NCI-H1092 treated with DMSO at 0.1 percent for 48 hours (cell line): ENCODE measurements at places on chromosomes 5 and 9.
A peak's percentile ranks its signal among the peaks of the same experiment; 100 is the strongest.

DNA sequence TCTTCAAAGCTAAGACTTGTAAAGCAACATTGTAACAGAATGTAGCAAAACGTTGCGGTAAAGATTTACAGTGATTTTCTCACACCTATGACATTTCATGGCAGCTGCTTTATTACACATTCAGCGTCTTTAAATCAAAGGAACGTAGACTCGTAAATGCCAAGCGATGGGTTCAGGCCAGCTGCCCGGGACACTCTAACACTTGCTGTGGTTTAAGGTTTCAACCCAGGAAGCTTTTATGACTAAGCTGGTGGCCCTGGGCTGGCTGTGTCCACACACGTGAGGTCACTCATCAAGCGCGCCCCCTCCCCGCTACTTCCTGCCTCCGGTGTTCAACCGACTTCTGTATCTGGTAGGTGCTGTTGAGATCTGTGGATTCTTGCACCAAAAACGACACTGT lies 2.5 kb downstream of the SLC6A18 start:
- DNase-seq, result peak; percentile 88

DNA sequence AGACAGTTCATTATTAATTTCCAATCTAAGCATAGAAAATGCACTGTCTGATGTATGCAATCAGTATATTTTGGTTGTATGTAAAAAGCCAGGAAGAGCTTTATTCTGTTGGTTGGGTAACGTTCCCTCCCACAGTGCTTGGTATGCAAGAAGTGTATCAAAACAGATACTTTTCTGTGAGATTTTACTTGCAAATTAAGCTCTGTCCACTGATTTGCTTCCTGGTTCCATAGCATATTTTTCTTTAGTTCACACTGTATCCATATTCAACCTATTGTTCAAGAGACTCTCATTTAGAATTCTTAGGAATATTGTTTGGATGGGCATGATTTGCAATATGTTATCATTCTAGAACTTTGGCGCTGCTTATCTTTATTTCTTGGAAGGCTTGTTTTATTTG lies 47.4 kb downstream of the RNF180 start:
- DNase-seq, result no peak

DNA sequence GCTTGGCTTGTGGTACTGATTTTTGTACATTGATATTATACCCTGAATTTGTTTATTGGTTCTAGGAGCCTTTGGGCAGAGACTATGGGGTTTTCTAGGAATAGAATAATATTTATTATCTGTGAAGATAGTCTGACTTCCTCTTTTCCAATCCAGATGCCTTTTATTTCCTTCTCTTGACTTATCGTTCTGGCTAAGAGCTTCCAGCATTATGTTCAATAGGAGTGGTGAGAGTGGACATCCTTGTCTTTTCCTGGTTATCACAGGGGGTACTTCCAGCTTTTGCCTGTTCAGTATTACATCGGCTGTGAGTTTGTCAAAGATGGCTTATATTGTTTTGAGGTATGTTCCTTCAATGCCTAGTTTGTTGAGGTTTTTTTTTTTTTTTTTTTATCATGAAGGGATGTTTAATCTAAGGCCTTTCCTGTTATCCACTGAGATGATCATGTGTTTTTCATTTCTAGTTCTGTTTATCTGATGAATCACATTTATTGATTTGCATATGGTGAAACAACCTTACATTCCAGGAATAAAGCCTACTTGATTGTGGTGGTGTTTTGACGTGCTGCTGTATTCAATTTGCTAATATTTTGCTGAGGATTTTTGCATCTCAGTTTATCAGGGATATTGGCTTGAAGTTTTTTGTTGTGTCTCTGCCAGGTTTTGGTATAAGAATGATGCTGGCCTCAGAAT lies 77.5 kb downstream of the CERT1 start:
- DNase-seq, result no peak

GRCh38 chr5:142399891-142400290 lies 75.1 kb upstream of the SPRY4 start:
- DNase-seq, result no peak

DNA sequence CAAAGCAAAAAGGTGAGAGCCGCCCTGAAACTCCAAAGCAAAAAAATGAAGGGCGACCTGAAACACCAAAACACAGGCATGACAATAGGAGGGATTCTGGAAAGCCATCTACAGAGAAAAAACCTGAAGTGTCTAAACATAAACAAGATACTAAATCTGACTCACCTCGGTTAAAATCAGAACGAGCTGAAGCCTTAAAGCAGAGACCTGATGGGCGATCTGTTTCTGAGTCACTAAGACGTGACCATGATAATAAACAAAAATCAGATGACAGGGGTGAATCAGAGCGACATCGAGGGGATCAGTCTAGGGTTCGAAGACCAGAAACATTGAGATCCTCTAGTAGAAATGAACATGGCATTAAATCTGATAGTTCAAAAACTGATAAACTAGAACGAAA lies 108.8 kb downstream of the NIPBL start:
- DNase-seq, result no peak

- no peak for DNase-seq
Observed at GRCh38 chr5:171322527-171322926, 13.5 kb downstream of the TLX3 start.

DNA sequence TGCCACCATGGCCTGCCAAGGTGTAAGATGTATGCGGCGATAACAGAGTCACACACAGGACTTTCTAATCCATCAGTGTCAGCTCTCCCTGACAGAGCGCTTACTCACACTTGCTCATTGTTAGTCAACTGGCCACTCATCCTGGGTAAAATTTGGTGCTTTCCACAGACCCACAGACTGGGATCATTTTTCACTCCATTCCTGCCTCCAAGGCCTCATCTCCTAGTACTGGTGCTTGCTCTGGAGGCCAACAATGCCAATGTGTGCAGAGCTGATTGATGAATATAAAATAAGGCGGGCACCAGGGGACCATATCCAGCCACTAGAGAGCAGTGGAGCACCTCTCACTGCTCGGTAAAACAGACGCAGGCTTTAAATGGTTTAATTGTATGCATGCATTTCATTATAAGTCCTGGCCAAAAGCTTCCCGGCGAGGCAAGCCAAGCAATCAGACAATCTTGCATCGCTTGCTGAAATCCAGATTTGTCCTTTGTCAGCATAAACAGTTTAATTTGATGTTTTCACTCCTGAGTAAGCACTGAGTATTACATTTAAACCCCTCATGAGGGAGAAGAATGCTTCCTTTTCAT lies 22.3 kb downstream of the PSMB7 start:
- DNase-seq, result peak; percentile 19

- no peak for DNase-seq
Observed at GRCh38 chr5:157828105-157828943, 30.6 kb downstream of the CLINT1 start.

DNA sequence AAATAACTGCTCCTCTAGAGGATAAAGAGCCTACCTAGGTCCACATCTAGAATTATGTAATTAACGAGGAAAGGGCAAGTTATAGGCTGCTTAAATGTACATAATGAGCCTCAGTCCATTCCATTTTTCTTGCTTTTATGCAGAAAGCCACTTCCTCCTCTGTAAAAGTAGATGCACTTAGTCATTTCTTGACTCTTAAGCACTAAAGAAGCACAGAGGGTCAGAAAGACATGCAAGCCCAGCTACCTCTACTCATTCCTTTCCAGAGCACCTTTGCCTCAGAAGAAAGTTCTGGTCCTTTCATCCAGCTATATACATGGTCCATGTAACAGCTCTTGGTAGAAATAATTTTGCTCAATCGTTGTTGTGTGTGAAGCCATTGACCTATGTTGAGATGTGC lies 308.0 kb upstream of the NREP start:
- no peak for DNase-seq

DNA sequence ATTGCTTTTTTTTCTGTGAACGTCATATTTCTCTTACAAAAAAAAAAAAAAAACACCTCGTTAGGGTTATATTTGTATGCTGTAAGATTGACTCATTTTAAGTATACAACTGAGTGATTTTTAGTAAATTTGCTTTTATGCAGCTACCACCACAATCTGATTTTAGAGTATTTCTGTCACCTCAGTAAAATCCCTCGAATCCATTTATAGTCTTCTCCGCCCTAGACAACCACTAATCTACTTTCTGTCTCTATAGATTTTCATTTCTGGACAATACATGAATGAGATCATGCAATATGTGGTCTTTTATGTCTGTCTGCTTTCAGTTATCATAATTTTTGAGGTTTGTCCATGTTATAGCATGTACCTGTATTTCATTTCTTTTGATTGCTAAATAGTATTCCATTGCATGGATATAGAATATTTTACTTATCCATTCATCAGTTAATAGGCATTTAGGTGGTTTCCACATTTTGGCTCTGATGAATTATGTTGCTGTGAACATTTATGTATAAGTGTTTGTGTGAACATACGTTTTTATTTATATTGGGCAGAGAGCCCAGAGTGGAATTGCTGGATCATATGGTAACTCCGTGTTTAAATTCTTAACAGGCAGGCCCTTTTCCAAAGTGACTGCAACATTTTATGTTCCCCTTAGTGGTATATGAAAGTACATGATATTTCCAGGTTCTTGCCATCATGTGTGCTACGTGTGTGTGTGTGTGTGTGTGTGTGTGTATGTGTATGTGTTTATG lies 171.4 kb downstream of the SGCD start:
- DNase-seq, result no peak

GRCh38 chr5:139687656-139688055 lies 39.5 kb downstream of the CXXC5 start:
- DNase-seq, result no peak

DNA sequence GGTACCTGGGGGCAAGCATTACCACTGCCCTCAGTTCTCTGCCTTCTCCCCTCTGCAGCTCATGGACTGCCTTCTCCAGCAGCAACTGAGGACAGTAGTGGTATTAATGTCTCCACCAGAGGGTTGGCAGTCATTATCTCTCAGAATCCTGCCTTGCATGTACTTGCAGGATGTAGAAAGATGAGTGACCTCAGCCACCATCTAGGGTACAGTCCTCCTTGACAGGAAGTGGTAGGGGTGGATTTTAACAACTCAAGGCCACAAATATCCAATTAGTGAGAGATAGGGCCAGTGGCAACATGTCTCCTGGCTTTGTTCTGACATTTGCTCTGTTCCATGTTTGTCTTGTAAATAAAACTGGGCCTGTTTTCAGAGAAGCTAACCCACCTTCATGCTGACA lies 47.2 kb downstream of the F2R start:
- no peak for DNase-seq

- DNase-seq, result no peak
Observed at GRCh38 chr5:169880012-169880663, 100.2 kb downstream of the INSYN2B start.

DNA sequence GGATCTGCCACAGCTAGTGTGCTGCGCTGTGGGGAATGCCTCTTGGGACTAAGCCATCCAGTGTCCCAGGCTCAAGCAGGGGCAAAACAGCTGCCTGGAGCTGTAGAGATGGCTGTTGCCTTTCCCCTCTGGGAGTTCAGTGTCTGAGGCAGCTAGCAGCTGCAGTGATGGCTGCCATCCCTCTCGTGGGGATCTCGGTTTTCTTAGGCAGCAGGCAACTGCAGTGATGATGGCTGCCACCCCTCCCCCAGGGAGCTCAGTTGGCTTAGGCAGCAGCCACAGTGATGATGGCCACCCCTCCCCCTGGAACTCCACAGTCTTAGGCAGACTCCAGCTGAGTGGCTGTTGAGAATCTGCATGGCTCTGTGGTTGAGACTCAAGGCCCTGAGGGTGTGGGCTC lies 1389.2 kb upstream of the NUDT12 start:
- no peak for DNase-seq

DNA sequence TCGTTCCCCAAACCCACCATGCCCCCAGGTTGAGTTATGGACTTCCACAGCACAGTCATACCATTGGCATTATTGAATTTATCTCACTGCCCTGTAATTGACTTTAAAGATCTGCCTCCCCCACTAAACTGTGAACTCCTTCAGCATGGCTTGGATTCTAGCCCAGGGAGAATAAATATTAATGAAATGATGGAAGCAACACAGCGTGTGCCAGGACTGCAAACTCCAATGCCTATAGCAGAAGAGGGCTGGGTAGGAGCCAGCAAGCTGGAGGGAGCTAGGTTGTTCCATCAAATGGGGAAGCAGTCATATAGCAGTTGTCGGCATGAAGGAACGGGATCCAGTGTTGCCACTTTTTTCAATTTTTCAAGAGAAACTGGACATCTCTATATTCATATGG lies 69.0 kb upstream of the MSX2 start:
- DNase-seq, result no peak

GRCh38 chr5:10626473-10627013 lies 62.7 kb downstream of the ANKRD33B start:
- no peak for DNase-seq

DNA sequence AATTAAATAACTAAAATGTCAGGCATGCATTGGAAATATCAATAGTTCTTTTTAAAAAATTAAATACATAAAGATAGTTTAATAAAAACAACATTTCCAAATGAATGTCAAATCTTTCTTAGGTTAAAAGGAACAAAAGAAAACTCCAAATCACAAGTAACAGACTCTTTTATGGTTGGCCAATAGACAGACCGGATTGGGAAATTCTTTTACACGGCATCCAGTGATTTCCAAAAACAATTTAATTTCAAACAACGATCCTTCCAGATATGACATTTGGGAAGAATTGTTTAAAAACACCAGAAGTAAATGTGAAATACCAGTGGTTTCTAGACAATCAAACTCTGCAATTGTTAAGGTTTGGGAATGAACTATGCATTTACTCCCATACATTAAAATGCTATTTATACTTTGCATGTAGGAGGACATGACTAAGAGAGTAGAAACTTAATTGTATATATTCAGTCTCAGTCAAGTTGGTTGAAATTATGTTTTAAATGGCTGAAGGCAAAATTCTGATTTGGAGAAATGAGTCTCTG lies 32.8 kb downstream of the ZNF474 start:
- DNase-seq, result no peak

GRCh38 chr5:14216902-14217301 lies 73.8 kb downstream of the TRIO start:
- DNase-seq, result no peak

DNA sequence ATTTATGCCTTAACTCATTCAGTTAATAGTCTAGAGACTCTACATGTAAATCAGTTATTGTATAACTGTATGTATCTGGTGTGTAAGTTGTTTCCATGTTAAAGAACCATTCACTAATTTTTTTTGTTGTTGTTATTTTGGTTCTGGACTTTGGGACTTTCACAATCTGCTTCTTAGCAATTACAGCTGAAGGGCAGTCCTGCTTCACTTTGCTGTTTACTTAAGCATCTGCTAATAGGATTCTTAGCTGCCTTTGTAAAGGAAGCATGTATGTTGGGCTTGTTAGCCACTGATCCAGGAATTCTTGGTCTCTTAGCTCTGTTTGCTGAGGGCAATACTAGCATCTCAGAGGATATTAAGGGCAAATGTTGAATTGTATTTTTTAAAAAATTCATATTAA lies 97.0 kb downstream of the FOCAD start:
- no peak for DNase-seq

GRCh38 chr9:37968228-37968701 lies 64.3 kb upstream of the SLC25A51 start:
- DNase-seq, result no peak

DNA sequence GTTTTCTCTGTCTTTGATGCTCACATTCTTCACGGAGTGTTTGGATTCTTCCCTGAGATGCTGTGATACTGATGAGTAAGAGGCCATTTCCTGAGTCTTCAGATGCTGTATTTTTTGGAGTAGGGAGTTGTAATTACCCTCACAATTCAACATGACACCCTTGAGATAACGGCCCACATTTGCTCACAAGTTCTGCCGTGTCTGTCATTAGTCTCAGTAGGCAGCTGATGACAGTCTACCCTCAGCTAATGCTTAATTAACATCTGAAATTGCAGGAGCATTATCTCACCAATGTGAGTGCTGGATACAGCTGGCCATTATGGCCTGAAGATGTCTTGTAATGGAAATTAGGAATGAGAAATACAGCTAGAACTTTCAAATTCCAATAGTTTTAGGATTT lies 307.1 kb upstream of the ADCY2 start:
- DNase-seq, result no peak

GRCh38 chr5:98927242-98927988 lies 1.4 kb downstream of the CHD1 start:
- DNase-seq, result no peak
